Cortex of kidney (tissue), 1 donor: ENCODE measurements at places on chromosomes 16 and 17.

GRCh38 chr17:72311004-72311403 lies 190.2 kb downstream of the SOX9 start:
- DNase-seq, result no peak

DNA sequence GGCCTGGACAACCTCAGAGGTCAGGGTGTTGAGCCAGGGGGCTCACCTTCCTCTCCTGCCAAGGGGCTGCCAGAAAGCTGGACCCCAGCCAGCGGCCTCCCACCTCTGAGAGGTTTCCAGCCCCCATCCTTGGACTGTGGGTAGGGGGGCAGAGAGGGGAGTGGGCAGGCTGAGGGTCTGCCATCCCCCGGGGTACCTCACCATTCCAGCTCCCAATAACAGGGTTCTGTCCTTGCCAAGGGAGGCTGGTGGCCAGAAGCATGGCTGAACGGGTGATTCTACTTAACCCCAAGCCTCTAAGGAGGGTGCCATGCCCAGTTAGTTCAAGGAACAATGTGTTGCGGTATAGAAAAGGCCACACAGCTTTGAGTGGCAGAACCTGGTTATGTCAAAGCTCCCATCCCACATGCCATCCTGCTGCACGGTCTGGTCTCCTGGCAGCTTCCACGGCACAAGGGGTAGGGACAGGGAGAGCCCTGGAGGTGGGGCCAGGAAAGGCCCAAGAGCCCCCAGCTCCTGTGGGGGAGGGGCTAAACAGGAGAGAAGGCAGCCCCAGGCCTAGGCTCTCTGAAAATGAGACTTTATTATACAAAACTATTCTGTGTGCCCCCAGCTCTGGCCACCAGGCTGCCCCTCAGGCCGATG lies 19.8 kb downstream of the B9D1 start:
- no peak for DNase-seq

DNA sequence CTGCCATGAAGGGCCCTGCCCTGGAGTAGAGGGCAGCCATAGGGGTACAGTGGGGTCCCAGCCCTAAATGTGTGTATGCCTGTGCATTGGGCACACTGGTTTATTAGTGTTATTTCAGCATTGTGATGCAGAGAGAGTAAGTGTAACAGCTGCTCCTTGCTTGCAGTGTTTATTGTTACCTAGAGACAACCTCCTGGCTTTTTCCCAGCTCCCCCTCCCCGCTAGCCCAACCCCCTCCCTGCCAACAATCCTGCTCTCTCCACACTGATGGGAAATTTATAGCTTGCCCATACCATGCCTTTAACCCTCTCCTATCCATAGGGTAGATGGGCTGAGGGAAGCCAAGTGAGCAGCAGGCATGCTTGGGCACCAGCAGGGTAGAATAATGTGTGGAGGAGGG lies 51.3 kb downstream of the NEUROD2 start:
- no peak for DNase-seq

- DNase-seq, result no peak
Observed at GRCh38 chr17:46122486-46122871, 70.8 kb downstream of the KANSL1 start.

GRCh38 chr16:57727610-57728009 lies 8.0 kb upstream of the KATNB1 start:
- no peak for DNase-seq

GRCh38 chr16:57347858-57348257 lies 10.7 kb upstream of the CCL22 start:
- no peak for DNase-seq

DNA sequence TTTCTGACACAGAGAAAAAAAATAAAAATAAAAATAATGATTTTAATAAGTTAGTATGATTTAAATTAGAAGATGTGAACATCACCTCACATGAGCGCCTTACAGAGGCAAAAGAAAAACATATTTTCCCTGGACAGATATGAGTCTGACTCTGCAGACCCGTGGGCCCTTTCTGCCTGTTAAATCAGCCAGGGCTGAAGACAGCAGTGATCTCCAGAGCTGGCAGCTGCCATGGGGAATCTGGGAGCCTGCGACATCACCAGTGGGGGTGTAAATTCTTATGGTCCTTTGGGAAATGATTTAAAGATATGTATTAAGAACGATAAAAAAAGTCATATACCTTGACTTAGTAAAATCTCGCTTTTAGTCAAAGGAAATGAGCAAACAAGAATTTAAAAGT lies 65.7 kb upstream of the FOXF1 start:
- no peak for DNase-seq

DNA sequence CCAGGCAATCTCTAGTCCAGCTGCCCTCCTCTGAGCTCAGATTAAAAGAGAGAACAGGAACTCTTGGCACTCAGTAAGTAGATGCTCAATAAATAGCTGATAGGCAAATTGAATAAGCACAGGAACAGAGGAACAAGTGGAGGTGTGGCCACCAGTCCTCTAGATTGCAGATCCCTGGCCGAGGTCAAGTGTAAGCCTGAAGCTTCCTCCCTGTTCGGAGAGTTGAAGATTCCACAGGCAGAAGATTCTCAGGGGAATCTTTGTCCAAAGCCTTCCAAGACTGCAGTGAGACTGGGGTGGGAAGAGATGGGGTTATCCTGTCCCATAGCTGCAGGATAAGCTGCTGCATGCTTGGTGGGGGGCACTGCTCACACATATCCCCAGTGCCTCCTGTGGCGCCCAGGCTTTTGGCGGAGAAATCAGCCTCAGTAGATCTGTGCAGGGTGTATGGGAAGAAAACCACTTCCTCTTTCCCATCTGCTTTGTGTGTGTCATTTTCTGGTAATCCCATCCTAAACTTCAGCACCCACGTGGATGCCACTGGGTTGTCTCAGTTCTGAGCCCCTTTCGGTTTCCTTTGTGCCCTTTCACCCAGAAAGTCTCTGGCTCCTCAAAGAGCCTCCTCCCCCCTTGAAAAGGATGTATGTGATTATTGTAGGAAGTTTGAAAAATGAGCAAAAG lies 12.1 kb downstream of the CD300A start:
- no peak for DNase-seq

DNA sequence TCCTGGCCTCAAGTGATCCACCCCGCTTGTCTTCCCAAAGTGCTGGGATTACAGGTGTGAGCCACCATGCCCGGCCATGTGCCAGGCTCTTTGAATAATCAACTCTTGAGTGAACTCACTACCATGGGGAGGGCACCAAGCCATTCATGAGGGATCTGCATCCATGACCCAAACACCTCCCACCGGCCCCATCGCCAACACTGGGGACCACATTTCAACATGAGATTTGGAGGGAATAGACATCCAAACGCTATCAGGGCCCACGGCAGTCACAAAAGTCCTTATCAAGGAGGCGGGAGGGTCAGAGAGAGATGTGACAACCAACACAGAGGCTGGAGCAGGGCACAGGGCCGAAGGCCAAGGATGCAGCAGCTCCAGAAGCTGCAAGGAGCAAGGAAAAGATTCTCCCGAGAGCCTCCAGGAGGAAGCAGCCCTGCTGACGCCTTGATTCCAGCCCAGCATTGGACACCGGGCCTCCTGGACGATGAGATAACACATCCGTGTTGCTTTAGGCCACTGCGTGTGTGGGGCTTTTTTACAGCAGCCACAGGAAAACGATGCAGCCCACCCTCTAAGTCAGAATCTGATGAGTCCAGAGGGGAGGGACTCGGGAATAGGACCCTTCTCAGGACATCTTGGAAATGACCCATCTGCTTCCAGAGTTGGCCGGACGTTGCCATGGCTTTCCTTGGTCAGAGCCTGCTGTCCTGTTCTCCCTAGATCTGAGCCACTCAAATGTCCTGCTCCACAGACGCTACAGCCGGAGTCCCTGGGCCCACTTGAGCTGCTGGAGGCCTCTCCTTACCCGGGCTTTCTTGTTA lies 47.3 kb upstream of the CMIP start:
- DNase-seq, result no peak

GRCh38 chr17:34980681-34981537 lies 597 bp downstream of the LIG3 start:
- DNase-seq, result no peak

DNA sequence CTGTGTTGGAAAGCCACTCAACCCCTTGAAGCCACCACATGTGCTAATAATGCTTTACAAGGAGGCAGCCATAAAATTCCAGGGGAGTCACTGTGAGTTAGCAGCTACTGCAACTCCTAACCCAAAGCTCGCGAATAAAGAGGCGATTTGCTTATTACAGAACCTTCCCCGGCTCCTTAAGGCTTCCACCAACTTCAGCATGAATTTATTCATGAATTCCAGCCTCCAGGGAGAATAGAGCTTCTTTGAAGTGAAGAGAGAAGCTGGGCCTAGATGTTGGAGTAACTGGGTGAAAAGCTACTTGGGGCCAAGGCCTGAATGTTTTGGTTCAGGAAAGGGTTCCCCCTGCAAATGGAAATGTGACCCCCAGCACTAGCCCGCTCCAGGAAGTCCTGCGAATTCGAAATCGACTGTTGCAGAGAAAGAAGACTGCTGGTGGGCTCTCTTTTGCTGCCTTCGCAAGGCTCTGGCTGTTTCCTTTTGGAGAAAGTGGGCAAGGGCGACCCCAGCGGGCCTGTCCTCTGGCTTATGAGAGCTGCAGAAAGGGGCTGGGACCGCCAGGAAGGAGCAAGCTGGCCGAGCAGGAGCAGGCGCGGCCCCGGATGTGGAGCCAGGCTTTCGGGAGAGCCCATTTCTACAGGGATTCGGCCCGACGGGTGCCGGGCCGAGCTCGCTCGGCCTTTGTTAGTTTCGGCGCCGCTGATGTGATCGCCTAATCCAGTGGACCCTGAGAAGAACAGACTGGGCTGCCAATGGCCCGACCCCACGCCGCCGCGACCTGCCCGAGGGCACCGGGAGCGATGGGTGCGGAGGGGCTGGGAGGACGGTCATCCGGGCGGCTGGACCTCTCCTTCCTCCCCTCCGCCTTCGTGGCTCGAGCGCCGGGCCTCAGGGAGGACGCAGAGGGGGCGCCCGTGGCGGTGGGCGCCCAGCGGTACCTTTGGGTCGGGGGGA lies 7.6 kb downstream of the CBX8 start:
- DNase-seq, result no peak

DNA sequence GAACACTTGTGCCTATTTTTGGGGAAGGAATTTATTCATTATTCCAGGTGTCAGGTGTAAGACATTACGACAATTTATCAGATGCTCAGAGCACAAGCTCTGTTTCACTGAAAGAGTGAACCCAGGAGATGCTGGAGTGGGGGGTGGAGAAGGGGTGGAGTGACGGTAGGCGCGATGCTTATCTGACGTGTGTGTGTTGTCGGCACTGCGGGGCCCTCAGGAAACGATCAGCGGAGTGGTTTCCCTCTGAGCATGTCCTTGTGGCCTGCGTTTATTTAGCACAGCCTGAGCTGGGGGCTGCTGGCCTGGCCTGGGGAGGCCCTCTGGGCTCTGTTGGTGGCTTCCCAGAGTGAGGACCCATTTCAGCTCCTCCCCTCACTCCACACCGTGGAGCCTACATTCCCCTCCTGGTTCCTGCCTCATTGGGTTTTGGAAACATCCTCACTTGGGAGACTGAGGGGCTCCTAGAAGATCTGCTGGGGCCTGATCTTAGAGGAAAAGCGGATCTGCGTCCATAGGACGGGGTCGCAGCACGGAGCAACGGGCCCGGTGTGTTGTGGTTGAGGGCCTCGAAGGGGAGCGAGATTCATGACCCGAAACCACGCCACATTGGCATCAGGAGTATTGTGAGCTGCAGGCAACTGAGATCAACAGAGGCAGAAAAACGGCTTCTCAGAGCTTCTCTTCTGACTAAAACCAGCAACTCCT lies 19.0 kb upstream of the GNG13 start:
- no peak for DNase-seq

- DNase-seq, result no peak
Observed at GRCh38 chr16:12440228-12440530, 363.5 kb downstream of the CPPED1 start.

DNA sequence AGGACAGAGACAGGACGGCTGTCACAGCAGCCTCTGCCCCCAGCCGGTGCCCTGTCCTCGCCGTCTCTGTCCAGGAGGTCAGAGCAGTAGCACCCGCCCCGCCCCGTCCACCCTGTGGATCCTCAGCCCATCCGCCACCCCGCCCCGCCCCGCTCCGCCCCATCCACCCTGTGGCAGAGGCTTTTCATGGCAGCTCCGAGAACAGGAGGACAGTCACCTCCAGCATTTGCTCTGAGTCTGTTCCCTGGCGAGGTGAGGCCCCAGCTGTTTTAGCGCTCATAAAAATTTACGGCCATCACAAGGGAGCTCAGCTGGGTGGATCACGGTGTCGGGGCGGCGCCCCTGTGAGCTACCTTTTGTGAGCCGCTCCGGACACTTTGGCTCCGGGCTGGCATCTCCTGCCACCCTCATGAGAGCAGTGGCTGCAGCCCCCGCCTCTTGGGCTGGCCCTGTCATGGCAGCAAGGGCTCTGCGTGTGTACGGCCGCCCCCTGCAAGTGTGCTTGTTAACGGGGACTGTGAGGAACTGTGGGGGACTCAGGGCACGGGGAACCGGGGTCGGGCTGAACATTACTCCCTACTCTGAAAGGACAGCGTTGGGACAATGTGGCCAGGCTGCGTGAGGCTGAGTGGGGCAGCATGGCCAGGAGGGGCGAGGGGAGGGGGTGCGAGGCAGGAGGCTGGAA lies 32.3 kb upstream of the GNG13 start:
- DNase-seq, result no peak

GRCh38 chr17:19756546-19756945 lies 8.4 kb upstream of the ALDH3A1 start:
- DNase-seq, result no peak

GRCh38 chr17:75059369-75060345 lies 12.6 kb downstream of the KCTD2 start:
- DNase-seq, result no peak

DNA sequence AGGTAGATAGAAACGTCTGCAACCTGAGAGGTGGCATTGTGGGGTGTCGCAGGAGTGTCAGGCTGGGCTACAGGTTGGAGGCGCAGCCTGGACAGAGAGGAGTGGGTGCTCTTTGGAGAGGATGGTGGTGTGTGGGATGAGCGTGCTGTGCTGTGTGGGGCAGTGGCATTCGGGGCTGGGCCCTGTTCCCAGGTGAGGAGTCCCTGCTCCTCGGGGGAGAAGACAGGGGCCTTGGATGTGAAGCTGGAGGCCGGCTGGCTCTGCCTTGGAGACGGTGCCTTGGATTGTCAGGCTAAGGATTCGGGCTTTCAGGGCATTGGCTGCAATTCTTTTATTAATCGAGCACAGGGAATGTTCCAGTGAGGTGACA lies 69.3 kb downstream of the BANP start:
- DNase-seq, result no peak
